ENCODE measurements at places on chromosomes 2 and 18.
A peak's percentile ranks its signal among the peaks of the same experiment; 100 is the strongest.

DNA sequence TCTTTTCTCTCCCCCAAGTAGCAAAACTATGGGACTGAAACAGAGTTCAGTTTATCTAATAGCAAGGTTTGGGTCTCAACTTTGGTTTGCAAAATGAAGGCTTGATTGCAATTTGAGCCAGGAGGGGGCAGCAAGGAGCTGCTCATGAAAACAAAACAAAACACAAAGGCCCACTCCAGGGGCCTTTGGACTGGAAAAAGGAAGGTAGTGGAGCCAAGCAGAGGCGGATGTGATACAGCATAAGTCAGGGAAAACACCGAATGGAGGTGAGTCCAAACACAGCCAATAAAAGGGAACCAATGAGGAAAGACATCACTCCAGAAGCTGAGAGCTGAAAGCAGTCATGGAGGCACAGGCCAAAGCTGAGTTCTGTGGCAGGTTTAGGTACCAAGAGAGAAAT, 799.7 kb upstream of the ACVR2A start:
- DNase-seq, result no peak

- peak; percentile 35 for DNase-seq
Observed at GRCh38 chr18:50268022-50268747, 1.9 kb upstream of the CFAP53 start.

DNA sequence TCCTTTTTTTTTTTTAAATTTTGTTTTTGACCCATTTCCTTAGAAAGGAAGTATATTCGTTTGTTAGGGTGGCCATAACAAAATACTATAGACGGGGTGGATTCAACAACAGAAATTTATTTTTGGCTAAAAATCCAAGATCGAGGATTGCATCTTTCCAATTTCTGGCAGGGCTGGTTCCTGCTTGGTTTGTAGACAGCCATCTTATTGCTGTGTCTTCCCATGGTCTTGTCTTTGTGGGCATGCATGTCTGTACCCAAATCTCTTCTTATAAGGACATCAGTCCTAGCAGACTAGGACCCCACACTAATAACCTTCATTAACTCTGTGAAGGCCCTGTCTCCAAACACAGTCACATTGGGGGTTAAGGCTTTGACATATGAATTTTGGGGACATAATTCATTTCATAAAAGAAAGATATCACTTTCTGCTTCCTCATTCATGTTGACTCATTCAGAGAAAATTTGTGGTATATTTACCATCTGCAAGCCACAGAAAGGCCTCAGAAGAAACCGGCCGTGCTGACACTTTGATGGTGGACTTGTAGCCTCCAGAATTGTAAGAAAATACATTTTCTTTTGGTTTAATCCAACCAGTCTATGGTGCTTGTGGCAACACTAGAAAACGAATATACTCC, 262.1 kb downstream of the LPIN1 start:
- DNase-seq, result no peak

- peak; percentile 45 for DNase-seq
Observed at GRCh38 chr18:77133051-77133834, 660 bp upstream of the MBP start.

DNA sequence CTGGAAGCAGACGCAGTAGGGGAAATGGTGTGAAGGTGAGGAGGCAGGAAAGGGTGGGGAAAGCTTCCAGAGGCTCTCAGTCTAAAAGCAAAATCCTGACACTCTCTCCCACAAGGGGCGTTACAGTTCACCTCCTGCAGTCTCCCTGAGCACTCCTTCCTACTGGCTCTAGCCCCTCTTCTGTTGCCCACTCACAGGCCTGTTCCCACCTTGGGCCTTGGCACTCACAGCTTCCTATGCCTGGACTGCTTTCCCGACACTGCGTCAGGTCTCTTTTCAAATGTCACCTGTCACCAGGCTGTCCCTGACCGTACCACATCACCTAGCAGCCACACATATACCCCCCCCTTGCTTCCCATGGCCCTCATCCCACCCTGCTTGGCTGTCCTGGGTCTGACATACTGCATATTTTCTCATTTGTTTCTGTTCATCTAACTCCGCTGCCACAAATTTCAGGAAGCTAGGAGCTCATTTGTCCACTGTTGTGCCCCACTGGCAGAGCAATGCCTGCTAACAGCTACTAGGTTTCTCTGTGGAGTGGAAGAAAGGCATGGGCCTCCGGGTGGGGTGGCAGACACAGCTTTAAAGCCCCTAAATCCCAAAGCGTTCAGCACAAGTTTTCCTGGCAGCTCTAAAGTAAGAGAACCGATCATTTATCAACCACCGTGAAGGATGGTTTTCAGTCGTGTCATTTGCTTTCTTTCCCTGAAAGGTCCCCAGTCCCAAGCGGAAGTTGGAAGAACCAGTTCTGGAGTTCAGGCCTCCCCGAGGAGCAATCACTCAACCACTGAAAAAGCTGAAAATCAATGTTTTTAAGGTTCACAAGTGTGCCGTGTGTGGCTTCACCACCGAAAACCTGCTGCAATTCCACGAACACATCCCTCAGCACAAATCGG, 118.8 kb downstream of the ZNF532 start:
- DNase-seq, result no peak

All from gastrocnemius medialis (tissue), 4 donors.